ENCODE measurements at places on chromosomes 11 and 22.

DNA sequence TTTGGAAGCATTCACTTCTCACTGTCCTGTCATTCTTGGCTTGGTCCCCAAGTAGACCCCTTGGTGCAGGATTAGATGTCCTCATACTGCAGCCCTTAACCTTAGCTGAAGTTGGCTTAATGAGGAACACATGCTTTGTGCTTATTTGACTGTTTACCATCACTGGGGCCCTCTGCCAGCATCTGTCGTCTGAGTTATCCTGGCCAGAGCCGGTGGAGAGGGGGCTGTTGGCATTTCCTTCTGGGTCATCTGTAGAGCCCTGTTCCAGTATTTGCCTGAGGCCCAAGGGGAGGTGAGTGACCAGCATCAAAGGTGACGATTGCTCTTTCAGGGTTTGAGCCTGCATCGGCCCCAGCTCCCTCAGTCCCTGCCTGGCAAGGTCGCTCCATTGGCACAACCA lies 126.4 kb upstream of the RASSF10 start:
- no peak for DNase-seq

DNA sequence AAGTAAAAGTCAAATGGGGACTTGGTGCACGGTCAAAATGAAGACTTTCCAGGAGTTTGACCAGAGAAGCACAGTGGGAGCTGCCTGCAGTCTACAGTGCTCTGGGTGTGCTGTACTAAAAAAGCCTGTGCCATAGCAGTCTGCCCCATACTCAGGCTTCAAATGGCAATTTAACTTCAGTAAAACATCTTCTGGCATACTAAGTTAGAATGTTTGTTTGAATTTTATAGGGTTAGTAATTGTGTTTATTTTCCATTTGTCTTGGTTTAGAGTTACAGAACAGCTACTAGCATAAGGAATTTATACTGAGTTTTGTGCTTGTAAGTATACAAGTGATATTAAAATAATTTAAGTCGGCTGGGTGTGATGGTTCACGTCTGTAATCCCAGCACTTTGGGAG lies 29.3 kb upstream of the LIPT2 start:
- DNase-seq: no peak

DNA sequence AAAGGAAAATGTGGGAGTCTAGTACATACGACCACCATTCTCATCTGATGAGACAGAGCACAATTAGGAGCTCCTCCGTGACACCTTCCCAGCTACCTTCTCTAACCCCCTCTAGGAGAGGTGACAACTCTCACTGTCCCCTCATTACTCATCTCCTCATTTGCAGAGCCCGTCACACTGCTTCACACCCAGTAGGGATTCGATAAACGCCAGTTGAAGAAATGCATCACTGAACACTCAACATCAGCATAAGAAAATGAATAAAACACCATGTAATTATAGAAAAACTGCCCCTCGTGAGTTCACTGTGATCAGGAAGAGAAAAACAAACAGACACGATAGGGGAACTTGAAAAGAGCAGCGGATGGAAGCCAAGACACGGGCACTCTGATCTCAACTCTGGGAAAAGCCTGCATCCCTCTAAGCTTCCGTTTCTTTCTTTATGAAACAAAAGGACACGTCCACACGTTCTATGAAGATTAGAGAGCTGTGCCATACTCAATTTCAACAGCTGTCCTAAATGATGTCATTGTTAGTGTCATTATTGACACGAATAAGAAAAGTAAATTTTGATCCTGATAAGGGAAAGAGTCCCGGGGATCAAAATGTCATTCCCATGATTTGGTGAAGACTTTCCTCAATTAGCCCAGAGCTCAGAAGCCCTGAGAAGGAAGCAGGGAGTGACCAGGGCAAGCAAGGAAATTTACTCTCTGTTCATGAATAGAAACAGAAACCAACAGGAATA lies 356.9 kb downstream of the LARGE1 start:
- no peak for DNase-seq

DNA sequence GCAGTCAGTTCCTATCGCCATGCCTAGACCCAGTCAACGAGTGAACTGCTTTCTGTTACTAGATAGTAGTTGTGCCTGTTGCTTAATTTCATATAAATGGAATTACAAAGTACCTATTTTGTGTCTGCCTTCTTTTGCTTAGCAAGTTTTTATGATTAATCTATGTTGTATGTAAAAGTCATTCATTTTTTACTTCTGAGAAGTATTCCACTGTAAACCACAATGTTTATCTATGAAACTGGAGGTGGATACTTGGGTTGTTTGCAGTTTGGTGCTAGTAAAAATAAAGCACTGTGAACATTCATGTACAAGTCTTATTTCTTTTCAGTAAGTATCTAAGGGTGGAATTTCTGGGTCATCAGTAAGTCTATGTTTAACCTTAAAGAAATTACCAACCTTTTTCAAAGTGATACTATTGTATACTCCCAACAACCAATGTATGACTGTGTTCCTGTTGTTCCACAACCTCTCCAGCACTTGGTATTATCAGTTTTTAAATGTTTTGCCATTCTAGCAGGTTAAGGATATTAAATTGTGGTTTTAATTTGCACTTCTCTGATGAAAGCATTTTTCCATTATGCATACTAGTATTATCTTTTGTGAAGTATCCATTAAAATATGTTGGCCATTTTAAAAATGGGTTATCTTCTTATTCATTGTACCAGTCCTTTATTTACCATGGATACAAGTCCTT lies 68.2 kb downstream of the DNAJC24 start:
- no peak for DNase-seq

DNA sequence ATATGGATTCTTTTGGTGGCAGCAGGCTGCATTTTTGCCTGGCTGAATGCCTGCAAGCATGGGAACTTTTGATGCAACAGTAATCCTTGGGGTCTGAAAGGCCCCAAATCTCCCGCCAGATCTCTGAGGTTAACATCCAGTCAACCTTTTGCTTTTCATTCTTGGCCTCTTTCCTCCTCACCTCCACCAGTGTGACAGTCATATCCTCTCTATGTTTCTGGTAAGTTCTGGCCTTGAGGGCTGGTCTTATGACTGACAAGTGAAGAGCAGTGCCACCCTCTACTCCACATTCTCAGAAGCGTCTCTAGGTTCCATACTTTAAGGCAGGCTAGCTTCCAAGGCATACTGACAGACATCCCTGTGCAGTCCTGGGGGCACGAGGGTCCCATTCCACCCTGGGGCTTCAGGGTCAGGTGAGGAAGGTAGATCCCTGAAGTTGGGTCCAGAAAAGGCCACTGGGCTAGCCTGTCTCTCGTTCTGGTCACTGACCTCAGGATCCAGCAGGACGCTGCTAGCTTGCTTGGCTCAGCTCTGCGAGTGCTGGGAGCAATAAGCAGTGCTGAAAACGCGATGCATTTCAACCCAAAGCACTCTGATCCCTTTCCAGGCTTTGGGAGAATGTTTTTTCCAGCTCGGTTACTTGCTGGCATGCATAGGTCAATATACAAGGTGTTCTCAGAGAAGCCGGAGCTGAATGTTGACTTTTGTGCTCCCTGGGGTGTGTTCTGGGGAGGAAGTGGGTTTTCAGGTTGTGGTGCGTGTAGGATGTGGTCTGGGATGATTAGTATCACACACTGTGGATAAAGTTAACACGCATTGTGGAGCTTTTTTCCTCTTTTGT lies 75.2 kb downstream of the PTPRJ start:
- no peak for DNase-seq

Data from cerebellar nuclear complex (tissue), 1 donor.